Neural progenitor cell (in vitro differentiated cells): ENCODE measurements at places on chromosomes 3 and 15.

GRCh38 chr15:92936693-92937092 lies 36.6 kb downstream of the CHD2 start:
- DNase-seq, result no peak

DNA sequence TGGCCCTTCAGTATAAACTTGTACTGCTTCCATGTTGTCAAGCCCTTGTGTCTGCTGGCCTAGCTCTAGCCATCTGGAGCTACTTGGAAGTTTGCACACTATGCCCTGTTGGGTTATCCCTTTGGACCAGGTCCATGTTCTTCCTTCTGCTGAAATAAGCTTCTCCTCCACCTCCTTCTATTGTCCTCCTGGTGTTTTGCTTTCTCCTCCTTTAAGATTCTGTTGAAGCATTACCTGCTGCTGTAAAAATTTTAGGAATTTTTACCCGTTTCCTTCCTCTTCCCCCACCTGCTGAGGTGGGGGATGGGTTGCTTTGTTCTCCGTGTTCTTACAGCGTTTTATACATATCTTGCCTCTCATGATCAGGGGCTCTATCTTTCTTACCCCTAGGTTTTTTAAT lies 51.7 kb downstream of the SH3GL3 start:
- DNase-seq, result no peak

DNA sequence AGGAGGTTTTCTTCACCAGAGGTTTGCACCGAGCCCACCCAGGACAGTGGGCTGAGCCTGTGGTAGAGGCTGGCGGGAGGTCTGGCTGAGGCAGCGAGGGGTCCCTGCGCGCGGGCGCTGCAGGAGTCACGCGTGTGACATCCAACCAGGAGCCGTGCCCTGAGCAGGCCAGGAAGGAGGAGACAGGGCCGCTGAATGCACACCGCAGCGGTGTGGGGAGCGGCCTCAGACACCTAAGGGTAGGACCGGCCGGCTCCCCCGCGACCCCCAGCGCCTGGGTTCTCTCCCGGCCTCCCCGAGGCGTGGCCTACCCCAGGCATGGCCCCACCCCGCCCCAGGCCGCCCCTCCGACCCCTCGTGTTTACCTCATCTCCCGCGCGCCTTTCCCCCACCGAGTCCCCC lies 412 bp downstream of the SLC41A3 start:
- peak; percentile 75 for DNase-seq

DNA sequence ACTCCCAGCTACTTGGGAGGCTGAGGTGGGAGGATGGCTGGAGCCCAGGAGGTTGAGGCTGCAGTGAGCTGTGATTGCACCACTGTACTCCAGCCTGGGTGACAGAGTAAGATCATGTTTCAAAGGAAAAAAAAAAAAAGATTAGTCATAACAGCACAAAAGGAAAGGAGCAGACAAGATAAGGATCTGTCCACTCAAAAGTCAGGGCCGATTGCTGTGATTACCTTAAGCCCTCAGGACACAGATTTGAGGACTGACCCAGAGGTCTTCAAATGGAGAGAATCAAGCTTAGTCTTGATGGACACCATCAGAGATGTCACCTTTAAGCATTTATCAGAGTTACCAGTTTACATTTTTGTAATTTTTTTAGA lies 23.9 kb upstream of the HEG1 start:
- no peak for DNase-seq

DNA sequence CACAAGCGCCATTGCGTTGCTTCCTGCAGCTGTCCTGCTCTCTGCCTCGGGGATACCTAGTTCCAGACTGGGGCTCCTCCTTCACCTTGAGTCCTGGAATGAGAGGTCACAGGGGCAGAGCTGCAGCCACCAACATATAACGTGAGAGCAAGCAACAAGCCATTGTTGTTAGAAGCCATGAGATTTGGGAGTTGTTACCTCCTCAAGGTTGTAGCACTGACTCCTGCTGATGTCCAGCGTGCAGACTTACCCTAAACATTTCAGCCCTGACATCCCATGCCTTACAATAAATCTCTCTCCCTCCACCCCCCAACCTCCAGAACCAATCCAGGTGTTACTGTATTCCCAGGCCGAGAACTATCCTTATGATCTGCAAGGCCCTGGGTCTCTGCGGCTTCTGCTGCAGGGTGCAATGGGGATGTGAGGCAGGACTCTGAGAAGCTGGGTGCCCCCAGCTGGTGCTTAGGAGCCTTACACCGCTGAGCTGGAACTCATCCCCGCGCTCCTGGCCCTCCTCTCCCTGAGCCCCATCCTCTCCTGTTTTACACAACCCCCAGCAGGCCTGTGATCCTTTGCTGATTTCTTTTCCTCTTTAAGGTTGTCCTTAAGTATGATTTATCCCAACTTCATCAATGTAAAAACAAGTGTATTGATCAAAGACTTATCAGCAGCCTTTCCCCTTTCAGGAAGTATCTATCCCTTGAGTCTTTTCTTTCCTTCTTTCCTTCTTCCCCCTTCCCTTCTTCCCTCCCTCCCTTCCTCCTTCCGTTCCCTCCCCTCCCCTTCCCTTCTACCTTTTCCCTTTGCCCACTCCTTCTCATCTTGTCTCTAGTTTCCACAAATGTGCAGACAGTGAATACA lies 84.2 kb upstream of the ABHD2 start:
- DNase-seq, result peak; percentile 78

DNA sequence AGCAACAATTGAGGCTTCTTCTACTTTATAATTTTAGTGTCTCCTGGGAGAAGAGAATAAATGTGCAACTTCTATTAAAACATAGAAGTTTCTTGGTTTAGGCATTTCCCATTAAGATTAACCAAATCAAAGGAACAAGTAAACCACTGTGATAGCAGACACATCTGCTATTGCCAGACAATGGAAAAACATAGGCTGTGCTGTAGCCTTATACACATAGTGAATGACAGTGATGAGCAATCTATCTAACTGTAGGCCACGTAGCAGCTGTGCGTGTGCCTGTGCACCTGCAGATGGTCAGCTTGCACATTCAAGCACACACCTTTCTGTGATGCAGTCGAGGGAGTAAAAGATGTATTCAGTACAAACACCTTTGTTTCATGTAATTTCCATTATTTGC lies 32.7 kb downstream of the GNB4 start:
- no peak for DNase-seq

GRCh38 chr3:146914409-146914808 lies 309.3 kb upstream of the PLSCR5 start:
- DNase-seq, result no peak

- DNase-seq, result no peak
These were observed 36.7 kb downstream of the ACSBG1 start for GRCh38 chr15:78197632-78198031.

DNA sequence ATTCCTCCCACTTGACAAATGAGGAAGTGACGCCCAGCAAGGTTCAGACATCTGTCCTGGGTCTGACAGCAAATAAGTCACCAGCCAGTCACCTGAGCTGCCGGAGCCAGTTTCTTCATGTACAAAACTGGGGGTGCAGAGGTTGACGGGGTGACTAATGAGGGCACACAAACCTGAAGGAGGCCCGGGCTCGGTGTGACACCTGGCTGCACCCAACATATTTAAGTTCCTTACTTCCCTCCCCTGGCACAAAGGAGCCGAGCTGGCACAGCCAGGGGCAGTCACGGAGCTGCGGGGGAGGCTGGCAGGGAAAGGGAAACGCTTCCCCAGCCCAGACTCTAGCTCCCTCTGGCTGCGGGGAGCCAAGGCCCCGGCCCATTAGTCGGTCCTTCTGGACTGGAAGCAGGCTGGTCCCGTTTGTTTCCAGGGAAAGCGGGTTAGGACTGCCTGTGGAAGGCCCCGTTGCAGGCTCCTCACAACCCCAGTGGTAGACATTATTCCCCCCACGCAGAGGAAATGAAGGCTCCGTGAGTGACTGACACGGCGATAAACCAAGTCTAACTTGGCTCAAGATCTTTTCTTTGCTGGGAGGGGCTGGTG lies 2.3 kb downstream of the FBXL22 start:
- DNase-seq, result peak; percentile 48

GRCh38 chr3:48931944-48932580 lies 13.4 kb downstream of the ARIH2 start:
- no peak for DNase-seq

- no peak for DNase-seq
These were observed 230.1 kb downstream of the CLSTN2 start for GRCh38 chr3:140164922-140165590.

- DNase-seq, result no peak
These were observed 23.2 kb downstream of the CFAP92 start for GRCh38 chr3:128970740-128971047.

- no peak for DNase-seq
These were observed 28.5 kb downstream of the IGDCC3 start for GRCh38 chr15:65349338-65349737.

GRCh38 chr3:76570436-76571057 lies 469.4 kb upstream of the ROBO2 start:
- peak; percentile 9 for DNase-seq

DNA sequence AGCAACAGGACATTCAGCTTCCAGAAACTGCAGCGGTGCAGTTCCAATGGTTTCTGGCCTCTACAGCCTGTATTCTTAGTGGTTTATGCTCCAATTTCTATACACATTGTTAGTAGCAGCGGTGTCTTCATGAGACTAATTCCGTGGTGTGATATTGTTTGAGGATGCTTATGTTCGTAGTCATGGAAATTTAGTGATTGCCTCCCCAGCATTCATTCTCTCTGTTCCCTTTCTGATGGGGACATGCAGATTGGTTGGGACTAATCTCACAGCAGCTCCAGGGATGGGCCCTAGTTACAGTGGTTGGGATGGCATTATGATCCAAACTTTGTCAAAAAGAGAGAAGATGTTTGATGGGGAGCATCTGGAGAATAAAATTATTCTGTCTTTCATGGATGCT lies 208.6 kb downstream of the CD47 start:
- DNase-seq, result no peak

DNA sequence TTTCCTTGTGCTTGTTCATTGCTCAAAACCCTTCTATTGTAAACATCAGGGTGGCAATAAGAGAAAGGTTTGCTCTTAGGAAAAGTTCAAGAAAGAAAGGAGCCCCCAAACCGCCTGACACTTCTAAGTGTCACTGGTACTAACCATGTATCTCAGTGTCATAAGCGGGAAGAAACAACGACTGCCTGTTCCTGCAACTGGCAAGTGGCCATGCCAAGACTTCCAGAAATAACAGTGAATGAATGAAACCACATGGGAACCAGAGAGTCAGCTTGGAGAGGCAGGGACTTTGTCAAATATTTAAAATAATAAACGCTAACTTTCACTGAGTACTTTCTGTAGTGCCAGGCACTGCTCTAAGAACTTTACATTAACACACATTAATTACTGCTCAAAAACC lies 1.1 kb downstream of the PLSCR2 start:
- DNase-seq, result no peak

GRCh38 chr15:64480891-64481290 lies 20.5 kb downstream of the ZNF609 start:
- DNase-seq, result no peak

- DNase-seq, result no peak
These were observed 27.7 kb downstream of the SACM1L start for GRCh38 chr3:45716790-45717336.

GRCh38 chr15:40500568-40501330 lies 30.0 kb downstream of the CHST14 start:
- no peak for DNase-seq

- peak; percentile 61 for DNase-seq
These were observed 403.0 kb upstream of the ONECUT1 start for GRCh38 chr15:53193149-53193548.

- peak; percentile 40 for DNase-seq
These were observed 126.4 kb downstream of the P2RY1 start for GRCh38 chr3:152961323-152961722.

DNA sequence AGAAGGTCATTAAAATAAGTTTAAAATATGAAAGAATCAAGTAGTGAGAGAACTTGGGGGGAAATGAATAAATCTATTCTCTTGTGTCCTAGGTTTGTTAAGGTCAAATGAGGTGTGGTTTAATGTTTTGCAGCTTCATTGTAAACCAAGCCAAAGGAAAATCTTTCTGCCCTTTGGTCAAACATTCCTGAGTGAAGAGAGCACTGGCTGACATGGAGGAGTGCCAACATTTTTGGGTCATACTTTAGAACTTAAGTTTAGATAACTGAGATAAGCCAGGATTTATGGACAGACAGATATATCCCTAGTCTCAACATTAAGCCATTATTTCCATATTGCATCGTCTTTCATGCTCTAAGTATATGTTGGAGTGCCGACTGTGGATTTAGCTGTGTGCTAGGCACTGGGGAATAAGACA lies 66.4 kb downstream of the PTPRG start:
- DNase-seq, result no peak
